ENCODE measurements at places on chromosomes 2 and 18.

DNA sequence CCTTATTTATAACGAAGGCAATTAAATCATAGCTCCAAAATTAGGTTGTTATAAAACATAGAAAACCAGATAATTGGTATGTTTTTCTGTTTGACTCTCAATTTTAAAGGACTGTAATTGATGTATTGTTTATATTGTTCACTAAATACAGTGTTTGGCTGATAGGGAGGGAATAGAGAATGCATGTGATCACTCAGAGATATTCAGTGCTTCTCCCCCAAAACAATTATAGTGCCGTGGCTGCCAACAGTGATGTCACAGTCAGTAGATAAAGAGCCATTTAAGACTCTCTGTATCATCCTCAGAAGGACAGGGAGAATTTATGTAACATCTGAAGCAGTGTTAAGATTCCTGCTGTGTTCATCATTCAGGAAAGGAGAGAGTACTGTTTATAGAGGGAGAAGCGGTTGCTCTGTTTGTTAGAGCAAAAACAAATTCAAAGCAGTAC is 69.6 kb downstream of the PHLPP1 start:
- DNase-seq: peak; percentile 40

DNA sequence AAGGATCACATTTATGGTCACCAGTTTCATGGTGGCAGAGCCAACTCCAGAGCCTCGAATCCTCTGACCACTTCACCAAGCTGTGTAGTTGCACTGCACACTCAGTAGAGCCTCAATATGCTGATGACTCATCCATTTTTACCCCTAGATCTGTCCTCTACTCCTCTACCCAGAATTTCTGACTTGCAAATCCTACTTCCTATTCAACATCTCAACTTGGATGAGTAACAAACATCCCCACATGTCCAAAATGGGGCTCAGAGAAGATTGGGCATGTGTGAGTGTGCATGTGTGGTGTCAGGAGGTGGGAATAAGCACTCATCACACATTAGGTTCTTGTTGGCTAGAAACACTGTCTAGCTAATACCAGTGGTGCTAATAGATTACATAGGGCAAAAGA is 57.8 kb upstream of the IGFBP2 start:
- DNase-seq: no peak

- no peak for DNase-seq
These were observed 117.2 kb downstream of the SPIRE1 start for GRCh38 chr18:12540751-12541150.

GRCh38 chr2:179336782-179337534 is 72.3 kb upstream of the SESTD1 start:
- DNase-seq: peak; percentile 19

DNA sequence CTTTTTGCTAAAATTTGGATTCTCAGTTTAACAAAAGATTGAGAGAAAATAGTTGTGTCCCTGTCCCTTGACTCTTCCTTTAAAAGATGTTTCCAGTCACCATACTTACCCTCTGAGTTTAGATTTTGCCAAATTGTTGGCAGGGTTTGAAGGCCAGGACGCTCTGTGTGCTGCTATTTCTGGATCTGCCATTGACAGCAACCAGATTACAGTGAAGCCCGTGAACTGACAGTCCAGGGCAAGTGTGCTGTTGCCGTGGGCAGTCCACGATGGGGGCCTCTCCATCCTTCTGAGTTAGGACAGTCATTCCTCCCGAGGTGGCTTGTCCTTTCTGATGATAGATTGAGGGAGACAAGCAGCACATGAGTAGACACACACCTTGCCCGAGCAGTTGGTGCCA is 89.9 kb downstream of the PTPRM start:
- DNase-seq: no peak

- no peak for DNase-seq
These were observed 95.4 kb downstream of the ITGB1BP1 start for GRCh38 chr2:9327873-9328352.

- DNase-seq: peak; percentile 8
These were observed 298.8 kb downstream of the ZNF407 start for GRCh38 chr18:74896390-74896991.

DNA sequence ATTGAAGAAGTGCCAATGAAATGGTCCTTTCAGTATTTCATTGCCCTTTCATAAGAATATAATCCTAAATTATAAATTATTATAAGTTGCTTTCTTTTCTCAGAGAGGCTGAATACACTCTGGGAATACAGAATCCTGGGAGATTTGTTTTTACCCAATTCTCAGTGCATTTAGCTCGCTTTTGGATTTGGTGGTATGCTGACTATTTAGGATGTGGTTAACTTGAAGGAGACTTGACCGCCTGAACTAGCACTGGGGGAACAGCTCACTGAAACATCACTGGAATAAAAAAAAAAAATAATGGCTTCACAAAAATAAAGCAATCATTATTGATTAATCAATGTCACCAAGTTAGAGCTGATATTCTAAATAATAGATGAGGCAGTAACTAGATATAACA is 10.2 kb downstream of the TNFAIP6 start:
- peak; percentile 38 for DNase-seq

- DNase-seq: no peak
These were observed 155.6 kb upstream of the HAAO start for GRCh38 chr2:42947809-42948600.

DNA sequence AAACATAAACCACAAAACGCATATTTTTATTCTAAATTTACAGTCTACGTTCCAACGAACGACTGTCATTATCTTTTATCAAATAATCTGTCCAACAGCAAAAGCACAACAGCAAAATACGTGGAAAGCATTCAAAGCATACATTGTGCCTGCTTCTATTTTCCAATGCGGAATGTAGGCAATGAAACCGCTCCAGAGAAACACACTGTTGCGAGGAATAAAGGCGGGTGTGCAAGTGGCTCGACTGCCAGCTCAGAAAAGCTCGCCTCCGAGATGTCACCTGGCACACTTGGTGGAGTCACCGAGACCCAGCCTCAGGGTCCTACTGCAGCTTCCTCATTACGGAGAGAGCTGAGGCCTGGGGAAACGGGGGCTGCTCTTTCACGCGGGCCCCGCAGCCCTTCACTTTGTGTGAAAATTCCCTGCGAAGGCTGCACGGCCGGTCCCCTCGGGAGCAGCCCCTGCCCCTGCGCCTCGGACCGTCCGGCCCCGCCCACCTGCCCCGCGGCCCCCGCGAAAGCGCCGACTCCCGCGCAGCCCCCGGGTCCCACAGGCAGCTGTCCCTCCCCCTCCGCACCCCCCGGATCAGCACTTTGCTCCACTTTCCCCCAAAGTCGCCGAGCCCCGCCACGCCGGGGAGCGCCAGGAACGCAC is 752 bp downstream of the MGAT4A start:
- DNase-seq: peak; percentile 12

DNA sequence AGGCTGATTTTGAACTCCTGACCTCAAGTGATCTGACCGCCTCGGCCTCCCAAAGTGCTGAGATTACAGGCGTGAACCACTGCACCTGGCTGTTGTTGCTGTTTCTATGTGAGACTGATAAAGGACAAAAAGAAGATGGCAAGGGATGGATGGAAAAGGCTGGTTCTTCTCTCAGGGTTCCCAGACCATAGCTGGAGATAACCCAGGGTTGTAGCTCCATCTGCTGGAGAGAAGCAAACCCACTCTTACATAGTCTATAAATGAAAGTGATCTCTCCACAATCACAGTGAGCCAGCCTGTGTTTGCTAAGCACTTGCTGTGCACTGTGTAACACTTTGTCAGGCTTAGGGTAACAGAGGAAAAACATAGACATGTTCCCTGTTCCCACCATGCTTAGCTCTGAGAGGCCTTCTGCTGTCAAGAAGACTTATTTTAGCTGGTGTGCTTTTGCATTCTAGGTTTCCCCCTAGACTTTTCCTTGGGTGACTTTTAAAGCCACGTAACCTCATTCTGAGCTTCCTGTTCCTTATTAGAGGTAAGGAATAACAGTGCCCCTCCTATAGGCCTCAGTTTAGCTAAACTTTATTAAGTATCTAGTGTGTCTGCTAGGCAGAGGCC is 49.7 kb downstream of the LIMS1 start:
- peak; percentile 85 for DNase-seq

GRCh38 chr2:102313025-102313424 is 1.7 kb downstream of the IL1RL1 start:
- peak; percentile 36 for DNase-seq

DNA sequence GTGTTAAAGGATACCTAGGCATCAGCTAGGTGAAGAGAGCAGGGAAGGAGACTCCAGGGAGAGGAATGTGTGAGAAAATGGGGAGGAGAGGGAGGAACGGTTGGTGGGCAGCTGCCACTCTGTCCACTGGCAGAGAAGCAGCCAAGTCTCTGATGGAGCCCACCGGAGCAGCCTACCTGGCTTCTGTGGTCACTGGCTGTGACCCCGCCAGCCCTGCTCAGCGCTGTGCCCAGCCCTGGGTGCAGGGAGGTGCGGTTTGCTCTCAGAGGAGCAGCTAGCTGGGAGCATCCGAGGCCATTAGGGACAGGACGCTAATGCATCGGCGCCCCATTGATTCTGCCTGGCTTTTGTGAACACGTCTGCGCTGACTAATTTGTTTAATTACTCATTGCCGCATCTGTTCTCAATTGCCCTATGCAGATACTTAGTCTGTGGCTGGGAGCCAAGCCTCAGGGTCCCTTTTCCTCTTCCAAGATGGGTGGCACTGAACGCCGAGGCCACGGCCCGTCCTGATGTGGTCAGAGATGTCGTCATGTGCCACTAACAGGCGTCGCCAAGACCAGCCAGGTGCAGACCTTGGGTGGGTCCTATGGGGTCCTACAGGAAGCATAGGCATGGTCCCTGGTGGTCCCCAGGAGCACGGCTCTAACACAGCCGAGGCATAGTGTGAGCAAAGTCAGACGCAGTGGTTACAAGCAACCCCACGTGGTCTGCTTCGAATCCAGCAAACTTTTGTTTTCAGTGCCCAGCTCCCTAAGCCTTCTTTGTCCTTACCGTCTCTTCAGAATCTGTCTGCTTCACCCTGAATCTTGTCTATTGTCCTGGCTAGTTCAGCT is 82.0 kb downstream of the RRM2 start:
- DNase-seq: no peak

DNA sequence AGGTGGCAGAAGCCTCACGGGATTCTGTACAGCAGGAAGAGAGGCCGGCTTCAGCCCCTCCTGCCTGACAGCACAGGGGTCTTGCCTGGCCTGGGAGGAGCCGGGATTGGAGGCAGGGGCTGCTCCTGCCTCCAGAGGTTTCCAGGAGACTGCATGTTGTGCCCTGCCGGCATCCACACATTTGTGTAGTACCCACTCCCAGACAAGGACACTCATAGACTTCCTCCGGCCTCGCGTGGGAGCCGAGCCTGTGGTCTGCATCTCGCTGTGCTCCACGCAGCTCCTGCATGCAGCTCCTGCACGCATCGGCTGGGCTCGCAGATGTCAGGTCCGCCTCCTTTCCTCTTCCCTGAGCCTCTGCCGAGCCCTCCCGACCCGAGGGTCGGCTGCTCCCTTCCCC is 34.7 kb downstream of the TPO start:
- DNase-seq: no peak

GRCh38 chr2:156541229-156541628 is 105.0 kb downstream of the GPD2 start:
- no peak for DNase-seq

DNA sequence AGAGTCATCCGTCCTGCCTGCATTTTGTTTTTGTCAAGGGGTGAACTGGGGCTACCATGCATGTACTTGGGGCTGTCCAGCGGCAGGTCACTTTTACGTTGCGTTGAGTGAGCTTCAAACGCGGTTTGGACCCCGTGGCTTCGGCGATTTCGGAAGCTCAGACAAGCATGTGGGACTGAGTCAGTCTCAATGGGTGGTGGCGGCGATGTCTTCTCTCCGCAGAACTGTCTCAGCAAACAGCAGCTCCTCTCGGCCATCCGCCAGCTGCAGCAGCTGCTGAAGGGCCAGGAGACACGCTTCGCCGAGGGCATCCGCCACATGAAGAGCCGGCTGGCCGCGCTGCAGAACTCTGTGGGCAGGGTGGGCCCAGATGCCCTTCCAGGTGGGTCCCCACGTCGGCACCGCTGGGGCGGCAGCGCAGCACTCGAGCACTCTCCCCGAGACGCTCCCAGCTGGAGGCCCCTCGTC is 21.3 kb downstream of the FBLN7 start:
- no peak for DNase-seq

- DNase-seq: no peak
These were observed 5.3 kb upstream of the RAB12 start for GRCh38 chr18:8603663-8604520.

- DNase-seq: no peak
These were observed 27.4 kb downstream of the SMYD1 start for GRCh38 chr2:88095022-88095421.

- no peak for DNase-seq
These were observed 195.5 kb downstream of the ANAPC1 start for GRCh38 chr2:111688482-111688881.

- DNase-seq: no peak
These were observed 128.2 kb downstream of the CD226 start for GRCh38 chr18:69819460-69819859.

DNA sequence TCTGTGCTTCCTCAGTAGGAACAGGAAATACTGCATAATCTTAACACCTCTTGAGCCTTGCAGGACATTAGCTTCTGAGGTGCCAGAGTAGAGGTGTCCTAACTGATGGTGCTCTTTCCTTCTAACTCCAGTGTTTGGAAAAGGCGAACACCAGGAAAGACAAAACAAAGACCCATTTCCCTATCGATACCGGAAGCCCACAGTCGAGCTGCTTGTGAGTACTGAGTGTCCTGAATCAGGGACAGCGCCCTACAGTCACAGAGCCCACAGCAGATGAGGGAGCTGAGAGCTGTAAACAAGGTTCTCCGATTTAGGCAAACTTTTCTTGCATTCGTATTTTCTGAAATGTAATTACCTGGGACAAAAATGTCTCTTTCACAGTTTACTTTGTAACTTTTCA is 50.7 kb downstream of the SLC14A2 start:
- no peak for DNase-seq

- no peak for DNase-seq
These were observed 154.8 kb downstream of the RNF152 start for GRCh38 chr18:61738042-61738441.

- no peak for DNase-seq
These were observed 15.0 kb upstream of the RAB27B start for GRCh38 chr18:54813305-54813704.

GRCh38 chr18:79628416-79629248 is 51.0 kb upstream of the CTDP1 start:
- DNase-seq: no peak

DNA sequence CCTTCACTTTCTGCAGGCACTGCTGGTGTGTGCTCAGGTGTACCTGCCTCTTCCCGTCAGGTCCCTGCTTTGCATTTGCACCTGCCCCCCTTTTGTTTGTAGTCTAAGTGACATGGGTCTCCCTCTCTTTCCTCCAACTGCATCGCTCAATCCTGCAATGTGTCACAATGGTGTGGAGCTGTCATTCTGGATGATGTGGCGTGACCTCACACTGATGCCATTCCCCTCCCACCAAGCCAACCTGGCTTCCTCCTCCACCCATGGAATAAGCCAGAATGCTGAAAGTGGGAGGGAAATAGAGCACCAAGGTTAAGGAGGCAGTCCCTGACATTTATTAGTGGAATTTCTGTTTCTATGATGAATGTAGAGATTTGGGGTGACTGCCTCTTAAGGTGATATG is 156.7 kb downstream of the ZBTB7C start:
- DNase-seq: no peak
